Midbrain (tissue), 1 donor: ENCODE measurements at places on chromosomes 12 and 14.

DNA sequence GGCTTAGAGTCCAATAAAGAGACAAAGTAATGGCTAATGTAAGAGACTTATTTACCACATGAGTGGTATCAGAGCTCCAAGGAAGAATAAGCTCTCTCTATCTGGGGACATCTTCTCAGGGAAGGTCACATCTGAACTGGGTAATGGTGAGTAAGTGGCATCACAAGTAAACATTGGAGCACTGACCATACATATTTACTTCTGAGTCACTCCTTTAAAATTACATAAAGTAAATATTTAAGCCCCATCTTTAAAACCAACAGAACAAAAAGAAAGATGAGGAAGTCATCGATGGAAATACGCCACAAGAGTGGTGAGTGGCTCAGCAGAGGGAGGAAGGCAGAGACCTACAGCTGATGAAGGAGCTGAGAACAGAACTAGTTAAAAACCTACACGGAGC lies 159.9 kb downstream of the DUSP6 start:
- DNase-seq = no peak

DNA sequence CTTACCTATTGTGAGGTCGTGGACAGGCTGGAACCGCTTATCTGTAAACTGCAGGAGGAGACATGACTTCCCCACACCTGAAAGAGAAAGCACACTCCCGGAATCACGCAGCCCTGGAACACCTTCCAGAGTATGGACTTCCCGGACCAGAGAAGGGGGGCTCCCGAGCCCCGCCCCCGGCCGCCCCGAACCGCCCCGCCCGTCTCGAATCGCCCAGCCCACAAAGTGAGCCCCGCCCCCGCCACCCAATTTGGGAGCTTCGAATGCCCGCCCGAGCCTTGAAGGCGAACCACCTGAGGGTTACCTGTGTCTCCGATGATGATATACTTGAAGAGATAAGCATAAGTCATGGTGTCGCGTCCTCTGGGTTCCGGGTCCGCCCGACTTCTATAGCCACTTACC lies 235 bp downstream of the RAB2B start:
- no peak for DNase-seq

DNA sequence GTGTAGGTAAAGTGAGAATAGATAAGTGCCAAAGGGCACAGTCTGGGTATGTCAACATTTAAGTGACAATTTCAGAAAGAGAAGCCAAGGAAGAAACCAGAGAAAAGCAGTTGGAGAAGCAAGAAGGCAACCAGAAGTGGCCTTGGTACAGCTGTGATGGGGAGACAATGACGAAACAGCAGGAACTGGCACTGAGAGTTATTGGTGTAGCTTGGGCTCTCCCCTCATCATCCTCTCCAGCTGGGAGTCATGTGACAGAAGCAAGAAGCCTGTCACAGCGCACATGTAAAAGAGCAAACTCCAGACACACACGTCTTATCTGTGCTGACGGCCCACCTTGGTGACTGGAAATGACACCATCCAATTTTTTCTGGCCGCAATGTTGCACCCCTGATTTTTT lies 203.3 kb upstream of the NUDT4 start:
- DNase-seq = no peak

DNA sequence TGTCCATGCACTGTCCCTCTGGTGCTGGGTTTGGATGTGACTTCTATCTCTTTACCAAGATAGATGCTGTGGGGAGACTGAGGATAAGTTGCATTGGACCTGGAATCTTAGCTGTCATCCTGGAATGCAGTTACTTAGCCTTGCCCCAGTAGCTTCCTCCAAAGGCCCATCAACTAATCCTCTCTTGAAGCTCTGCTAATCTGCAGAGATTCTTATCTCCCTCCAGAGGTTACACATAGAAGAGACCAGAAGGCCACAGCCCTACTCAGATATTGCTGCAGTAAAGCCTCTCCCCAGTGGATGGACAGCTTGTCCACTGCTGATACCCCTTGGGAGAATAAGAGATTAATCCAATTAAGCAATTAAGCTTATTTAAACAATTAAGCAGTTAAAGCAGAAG lies 867.2 kb downstream of the BCL11B start:
- no peak for DNase-seq

DNA sequence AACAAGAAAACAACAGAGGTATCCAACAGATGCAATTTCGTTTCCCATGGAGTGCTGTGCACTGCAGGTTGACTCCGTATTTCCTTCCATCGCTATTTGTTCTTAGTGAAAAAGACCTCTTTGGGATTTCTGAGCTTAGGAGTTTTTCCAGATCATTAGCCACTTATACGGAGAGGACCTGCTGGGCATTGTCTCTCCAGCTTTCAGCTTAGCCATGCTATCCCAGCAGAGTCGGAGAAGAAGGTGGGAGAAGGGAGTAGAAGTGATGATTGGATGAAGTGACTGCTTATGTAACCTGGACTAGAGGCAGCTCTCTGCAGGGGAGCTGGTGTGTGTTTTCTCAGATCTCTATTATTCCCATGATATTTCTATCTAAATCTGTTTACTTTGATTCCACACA lies 737.7 kb downstream of the DIO2 start:
- no peak for DNase-seq

DNA sequence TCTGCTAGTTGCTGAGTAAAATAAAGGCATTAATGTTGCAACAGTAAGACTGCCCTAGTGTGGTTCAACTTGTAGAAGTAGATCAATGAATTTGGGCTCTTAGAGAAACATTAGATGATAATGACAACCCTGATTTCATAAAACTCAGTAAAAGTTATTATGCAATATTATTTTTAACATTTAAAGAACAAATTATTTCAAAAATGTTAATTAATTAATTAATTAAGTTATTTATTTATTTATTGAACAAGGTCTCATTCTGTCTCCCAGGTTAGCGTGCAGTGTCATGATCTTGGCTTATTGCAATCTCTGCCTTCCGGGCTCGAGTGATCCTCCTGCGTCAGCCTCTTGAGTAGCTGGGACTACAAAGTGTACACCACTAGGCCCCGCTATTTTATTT lies 1016.4 kb downstream of the VRK1 start:
- DNase-seq = no peak

DNA sequence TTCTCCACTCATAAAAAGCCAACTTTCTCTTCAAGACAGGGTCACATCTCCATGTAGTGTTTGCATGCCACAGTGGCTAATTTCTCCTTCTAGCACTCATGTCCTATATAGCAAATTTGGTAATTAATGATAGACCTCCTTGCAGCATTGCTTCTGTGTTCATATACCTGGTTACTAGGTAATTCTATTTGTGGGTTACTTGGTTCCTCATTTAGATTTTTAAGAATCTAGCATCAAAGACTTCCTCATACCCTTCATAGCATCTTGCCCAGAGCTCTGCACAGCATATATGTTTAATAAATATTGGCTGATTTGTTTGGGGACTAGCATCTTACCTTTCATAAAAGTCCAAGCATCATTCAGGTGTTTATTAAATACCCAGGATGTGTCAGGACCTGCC lies 152.1 kb downstream of the DUSP6 start:
- DNase-seq = no peak
